ENCODE measurements at places on chromosomes 1 and 21.
A peak's percentile ranks its signal among the peaks of the same experiment; 100 is the strongest.

GRCh38 chr1:111990878-111991718 is 1.6 kb upstream of the KCND3 start:
- no peak for DNase-seq

- DNase-seq, result no peak
Observed at GRCh38 chr21:17466166-17466565, 46.7 kb upstream of the CXADR start.

DNA sequence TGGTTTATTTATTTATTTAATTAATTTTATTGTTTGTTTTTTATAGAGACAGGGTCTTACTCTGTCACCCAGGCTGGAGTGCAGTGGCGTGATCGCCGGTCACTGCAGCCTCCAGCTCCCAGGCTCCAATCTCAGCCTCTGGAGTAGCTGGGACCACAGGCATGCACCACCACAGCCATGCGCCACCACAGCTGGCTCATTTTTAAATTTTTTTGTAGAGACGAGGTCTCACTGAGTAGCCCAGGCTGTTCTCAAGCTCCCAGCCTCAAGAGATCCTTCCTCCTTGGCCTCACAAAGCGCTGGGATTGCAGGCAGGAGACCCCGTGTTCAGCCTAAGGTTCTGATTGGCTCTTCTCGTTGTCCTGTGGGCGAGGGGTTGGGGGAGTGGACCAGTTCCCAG is 22.1 kb downstream of the UMODL1 start:
- DNase-seq, result no peak

- no peak for DNase-seq
Observed at GRCh38 chr1:18828224-18828623, 31.2 kb downstream of the TAS1R2 start.

DNA sequence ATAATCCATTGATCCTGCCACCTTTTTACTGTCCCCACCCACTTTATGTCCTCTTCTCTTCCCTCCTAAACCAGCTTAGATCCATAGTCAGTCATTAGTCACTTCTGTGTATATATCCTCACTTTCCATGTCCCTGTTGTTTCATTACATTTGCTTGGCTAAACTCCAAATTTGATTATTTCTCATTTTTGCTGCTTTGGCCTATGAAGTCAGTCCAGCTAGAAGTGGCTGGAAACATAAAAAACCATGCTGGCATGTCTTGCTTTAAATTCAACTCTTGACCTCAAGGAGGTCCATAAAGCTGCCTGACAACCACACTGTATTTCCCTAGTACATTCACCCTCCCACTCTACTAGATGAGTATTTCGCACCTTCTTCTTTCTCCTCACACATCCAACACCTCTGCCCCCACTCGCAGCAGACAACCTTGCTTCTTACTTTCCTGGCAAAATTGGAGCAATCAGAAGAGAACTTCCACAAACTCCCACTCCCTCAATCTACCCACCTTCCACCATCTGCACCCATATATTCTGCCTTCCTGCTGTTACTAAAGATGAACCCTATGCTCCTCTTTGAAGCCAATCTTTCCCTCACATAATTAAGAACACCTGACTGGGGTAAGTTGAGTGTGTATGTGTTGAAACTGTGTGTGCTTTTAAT is 72.1 kb downstream of the ZNF648 start:
- DNase-seq, result no peak

GRCh38 chr1:94609619-94610018 is 68.1 kb upstream of the F3 start:
- DNase-seq, result no peak

DNA sequence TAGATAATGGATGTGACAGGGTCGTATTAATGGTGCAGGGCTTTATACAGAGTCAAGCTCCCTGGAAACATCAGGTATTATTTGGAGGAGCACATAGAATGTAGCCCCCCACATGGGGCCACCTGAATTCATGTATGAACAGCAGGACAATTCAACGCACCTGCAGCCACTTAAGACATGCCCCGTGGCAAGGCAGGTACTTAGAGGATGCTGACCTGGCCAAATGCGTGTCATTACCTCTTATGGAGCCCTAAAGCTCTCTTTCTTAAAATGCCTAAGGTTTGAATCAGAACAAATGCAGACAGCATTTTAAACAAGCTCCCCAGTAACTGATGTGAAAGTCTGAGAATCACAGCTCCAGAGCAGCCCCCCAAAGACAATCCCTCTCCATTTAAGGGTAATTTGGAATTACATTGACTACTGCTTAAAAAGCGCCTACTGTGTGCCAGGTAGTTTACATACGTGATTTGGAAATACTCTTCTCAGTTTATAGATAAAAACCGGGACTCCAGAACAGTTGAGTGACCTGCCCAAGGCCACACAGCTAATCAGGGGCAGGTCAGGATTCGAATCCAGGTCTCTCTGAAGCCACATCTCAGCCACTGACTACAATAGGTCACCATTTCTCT is 71.0 kb upstream of the KLHDC7A start:
- no peak for DNase-seq

GRCh38 chr1:238226810-238227209 is 336.1 kb upstream of the ZP4 start:
- no peak for DNase-seq

GRCh38 chr1:21157868-21158267 is 18.8 kb downstream of the EIF4G3 start:
- DNase-seq, result no peak

DNA sequence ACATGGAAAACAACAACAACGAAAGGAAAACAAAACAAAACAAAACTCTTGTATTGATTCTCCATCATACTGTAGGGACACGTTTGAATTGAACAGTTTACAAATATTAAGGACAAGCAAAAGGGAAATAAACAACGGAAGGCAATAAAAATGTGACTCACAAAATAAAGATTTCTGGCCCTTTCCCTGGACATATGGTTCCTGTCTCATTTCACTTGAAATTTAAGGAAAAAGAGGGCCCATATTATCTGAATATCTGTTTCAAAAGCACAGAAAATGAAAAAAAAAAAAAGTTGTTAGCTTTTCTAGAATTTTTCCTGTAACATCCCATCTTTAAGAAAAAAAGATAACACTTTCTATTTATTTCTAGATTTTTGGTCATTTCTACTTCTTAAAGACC is 3.6 kb upstream of the PKN2 start:
- no peak for DNase-seq

DNA sequence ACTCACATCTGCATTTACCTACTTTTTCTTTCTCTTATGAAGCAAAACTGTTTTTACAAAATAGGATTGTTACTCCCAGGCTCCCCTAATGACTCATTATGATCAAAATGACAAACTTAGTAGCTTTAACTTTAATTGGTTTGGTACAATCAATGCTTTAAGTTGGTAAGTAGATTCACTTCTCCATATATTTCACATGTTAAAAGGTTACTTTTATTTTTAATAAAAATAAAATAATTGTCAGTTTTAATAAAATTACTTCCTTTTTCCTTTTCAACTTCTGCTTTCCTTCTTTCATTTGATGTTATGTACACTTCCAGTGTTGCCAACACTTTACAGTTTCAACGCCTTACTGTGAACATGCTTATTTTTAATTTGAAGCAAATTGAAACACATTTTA is 477.6 kb downstream of the SETD4 start:
- no peak for DNase-seq

DNA sequence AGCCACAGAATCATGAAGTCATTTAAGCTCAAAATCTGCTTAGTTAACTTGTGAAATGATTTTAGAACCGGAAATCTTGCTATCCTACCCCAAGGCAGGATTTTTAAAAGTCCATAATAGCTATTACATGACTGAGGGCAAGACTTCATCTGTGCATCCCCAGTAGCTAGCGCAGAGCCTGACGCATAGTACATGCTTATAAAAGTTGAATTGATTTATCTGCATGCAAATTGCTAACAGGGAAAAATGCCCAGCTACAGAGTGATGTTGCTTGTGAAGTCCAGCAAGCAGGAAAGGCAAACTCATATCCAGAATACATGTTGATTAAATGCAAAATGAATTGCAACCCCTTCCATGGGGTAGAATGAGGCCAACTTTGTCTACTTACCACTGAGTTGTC is 8.1 kb upstream of the MAP1LC3C start:
- DNase-seq, result no peak

DNA sequence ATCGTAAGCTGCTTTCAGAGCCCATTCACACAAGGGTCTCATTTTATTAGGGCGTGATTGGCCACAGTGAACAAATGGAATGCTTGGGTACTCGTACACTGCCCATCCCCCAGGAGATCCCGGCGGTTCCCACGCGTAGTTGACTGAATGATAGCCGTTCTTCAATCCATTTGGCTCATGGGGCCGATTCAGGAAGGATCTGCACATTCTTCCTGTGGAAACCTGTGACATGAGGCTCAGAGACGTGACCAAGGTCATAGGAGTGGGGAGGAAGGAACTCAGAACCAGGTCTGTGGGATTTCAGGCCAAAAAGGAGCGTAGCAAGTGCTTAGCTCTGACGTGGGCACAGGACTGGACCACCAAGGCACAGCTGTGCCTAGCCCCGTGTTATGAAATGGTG is 11.7 kb downstream of the ABCG1 start:
- DNase-seq, result no peak

DNA sequence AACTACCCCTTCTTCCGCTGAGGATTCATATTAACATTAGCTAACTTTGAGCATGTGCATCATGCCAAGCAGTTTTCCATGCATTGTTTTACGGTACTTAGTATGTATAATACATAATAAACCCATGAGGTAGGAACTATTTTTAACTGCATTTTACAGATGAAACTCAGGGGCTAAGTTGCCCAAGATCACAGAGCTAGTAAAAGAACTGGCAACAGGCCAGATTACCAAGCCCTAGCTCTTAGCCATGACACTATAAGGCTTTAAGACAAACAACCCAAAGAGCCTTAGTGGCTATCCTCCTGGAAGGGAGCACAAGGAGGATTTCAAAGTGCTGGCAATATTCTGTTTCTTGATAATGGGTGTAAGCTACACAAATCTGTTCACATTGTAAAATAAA is 6.1 kb downstream of the AK2 start:
- DNase-seq, result no peak

- DNase-seq, result no peak
Observed at GRCh38 chr1:5680600-5680999, 311.6 kb downstream of the NPHP4 start.

GRCh38 chr1:68454534-68454933 is 4.8 kb upstream of the RPE65 start:
- DNase-seq, result no peak

GRCh38 chr1:62245201-62245600 is 50.6 kb downstream of the L1TD1 start:
- DNase-seq, result no peak

DNA sequence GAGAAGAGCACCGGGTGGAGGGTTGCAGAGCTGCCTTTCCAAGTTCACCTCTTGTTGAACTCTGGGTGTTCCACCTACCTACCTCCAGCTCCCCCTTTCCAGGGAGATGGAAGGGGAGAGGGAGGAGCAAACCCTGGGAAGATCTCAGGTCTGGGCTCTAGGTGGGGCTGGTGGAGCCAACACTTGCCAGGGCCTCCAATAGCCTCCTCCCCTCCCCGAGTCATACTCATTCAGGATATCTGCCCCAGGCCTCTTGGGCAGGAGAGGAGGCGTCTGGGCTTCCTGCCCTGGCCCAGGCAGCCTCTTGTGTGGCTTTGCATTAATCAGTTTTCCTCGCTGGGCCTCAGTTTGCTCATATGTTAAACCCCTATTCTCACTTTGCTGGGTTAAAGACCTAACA is 13.4 kb downstream of the RAP1GAP start:
- no peak for DNase-seq

DNA sequence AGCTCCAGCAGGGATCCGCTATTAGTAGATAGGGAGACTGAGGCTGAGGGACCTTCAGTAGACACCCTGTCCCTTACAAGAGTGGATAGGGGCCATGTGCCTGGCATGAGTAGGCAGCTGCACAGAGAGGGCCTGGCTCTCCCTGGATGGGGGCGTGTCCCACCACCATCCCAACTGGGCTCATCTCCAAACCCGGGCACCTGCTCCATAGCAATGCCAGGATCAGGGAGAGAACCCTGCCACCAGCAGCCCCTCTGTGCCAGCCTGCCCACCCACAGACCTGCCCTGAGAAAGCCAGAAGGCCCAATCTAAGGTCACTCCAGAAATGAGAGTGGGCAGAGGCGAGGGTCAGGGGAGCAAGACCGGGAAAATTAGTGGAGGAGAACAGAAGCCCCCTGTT is 121.3 kb downstream of the GRIK3 start:
- DNase-seq, result peak; percentile 12

DNA sequence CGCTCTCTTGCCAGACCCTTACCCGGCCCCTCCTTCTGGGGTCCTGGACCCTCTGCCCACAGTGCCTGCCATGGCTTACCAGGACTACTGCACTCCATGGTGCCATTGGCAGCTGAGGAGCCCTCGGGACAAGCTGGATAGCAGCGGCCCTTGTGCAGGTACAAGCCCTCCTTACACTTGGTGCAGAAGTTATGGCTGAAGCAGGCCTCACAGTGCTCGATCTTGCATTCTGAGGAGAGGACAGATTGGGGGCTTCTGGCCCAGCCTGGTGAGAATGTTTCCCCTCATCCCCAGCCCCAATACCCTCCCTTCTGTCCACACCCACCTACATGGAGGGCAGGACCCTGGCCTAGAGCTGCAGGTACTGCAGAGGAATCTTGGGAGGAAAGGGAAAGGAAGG is 18.4 kb upstream of the GNL2 start:
- DNase-seq, result no peak

GRCh38 chr1:33161061-33161681 is 20.7 kb downstream of the TRIM62 start:
- no peak for DNase-seq

- no peak for DNase-seq
Observed at GRCh38 chr1:160032165-160032820, 503 bp upstream of the PIGM start.

- no peak for DNase-seq
Observed at GRCh38 chr1:226672339-226672762, 66.7 kb downstream of the ITPKB start.

DNA sequence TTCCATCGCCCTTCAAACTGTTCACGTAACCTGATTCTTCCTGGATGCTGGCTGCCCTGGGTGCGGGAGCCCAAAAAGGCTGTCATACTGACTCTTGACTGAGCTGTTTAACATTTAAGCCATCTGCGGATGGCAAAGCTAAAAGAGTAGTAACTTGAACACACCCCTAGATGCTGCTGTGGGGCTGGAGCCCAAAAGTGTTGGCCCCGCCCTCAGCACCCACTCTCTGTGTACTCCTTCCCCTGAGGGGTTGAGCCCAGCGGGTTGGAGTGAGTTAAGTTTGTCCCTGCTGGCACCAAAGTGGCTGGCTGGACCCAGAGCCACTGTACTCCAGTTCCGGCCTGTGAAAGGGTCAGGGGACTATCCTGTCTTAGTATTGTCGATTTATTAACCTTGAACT is 640.6 kb downstream of the PTPRU start:
- no peak for DNase-seq

- no peak for DNase-seq
Observed at GRCh38 chr1:200329208-200329882, 80.5 kb downstream of the ZNF281 start.

- peak; percentile 46 for DNase-seq
Observed at GRCh38 chr1:207321790-207322645, 540 bp downstream of the CD55 start.

GRCh38 chr1:84889437-84889836 is 3.6 kb downstream of the LPAR3 start:
- no peak for DNase-seq
